Epithelial cell of esophagus (primary cell): ENCODE measurements at places on chromosomes 7 and 10.

GRCh38 chr7:42573881-42574672 lies 337.1 kb upstream of the GLI3 start:
- peak; percentile 72 for DNase-seq

GRCh38 chr7:38368191-38368605 lies 94.8 kb upstream of the TARP start:
- DNase-seq = peak; percentile 73

DNA sequence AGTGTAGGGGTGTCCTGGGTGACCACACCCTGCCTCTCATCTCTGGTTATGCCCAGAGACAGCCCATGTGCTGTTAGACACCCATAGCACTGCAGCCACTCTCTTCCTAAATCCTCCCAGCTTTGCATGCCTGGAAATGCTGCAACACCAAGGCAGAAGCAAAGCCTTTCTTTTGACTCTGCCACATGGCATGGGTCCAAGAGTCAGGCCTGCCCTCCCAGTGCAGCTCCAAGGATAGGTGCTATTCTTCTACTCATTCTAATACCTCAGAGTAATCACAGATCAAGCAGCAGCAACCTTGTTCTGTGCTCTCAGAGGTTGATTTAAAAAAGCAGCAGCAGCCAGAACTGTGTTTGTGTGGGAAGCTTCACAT lies 23.4 kb downstream of the FRMPD2 start:
- peak; percentile 55 for DNase-seq

- no peak for DNase-seq
These were observed 54.0 kb downstream of the PWWP2B start for GRCh38 chr10:132450825-132451505.

DNA sequence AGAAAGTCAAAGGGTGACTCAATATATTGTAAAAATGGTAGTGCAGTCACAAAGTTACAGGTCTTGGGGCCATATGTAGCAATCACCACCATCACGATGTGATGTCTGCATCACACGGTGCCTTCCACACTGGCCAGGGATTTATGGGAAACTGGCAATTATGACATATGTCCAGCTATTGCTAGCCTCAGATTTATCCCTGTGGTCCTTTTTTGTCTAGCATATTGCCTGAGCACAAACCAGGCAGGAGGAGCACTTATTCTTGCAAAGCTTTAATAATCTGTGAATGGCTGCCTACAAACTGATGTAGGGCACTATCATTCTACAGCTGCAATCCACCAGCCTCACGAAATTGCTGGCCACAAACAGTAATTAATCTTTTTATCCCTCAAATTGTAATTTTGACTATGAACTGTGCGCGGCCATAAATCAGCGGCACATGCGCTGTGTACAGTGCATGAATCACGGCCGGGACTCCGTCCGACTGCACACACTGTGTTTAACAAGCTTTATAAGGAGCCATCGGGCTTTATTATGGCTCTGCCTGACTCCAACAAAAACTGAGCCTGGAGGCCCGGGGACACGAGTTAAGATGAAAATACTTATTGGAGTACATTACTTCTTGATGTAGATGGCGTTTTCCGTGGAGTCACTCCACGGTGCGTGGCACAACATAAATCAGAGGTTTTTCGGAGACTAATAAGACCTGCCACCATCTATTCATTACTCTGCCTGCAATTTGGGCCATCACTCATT lies 115.2 kb downstream of the EBF3 start:
- no peak for DNase-seq

DNA sequence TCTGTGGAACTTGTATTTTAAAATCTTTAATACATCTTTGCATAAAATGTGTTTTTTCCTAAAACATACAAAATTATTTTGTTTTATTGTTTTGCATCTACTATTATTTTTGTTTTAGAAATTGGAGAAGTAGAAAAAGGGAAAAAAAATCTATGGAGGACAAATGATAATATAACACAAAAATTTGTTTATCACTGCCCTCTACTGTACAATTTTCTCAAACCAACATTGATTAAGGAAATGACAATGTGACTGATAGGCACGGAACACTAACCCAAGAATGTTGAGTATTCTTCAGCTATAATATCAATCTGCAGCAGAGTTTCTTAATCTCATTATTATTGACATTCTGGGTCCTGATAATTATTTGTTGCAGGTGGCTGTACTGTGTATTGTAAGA lies 9.5 kb upstream of the ING3 start:
- peak; percentile 19 for DNase-seq

DNA sequence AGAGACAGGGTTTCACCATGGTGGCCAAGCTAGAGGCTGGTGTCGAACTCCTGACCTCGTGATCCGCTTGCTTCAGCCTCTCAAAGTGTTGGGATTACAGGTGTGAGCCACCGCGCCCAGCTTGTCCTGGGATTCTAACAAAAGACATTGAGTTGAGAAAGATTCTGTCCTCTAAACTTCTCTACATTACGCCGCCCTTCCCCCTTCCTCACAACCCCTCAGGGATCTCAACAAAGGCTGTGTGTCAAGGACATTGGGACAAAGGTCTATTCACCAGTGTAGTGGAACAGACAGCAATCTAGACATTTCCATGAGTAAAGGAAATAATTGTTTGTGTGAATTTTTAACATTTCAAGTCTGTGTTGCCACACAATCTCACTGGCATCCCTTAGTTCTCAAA lies 68.8 kb upstream of the KIF5B start:
- DNase-seq = no peak

- no peak for DNase-seq
These were observed 157.3 kb upstream of the ADCY1 start for GRCh38 chr7:45416846-45417245.

DNA sequence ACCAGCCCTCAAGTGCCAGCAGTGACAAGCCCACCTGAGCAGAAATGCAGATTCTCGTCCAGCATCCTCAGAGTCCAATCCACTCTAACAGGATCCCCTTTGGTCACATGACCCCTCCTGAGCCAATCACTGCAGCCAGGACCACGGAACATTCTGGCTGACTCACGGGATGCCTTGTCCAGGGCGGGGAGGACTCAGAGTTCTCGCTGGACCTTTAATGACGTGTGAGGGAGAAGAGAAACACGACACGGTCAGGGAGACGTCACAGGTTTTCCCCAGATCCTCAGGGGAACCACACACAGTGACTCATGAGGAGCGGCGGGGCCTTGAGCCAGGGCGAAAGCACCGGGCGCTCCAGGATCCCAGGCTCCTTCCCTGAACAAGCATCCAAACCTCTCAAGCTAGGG lies 155.7 kb downstream of the PTPRN2 start:
- peak; percentile 93 for DNase-seq

DNA sequence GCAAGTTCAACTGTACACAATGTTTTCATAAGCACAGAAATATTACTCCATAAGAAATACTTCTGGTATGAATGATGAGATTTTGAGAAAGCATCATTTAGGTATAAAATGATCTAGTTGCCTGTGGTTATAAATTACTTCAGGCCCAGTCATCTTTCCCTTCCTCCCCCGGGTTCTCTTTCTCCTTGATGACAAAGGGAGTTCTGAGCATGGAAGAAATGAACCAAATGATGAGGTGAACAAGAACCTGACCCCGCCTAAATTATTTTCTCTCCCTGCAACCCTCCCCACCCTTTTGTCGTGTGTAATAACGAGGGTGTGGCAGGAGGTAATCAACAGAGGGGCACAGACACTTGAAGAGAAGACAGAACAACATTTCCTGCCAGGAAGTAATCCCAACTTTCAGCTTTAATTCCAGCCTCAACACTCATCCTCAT lies 319.6 kb upstream of the SP8 start:
- DNase-seq = peak; percentile 91

- DNase-seq = no peak
These were observed 117.7 kb downstream of the ARHGAP21 start for GRCh38 chr10:24606021-24606420.

- no peak for DNase-seq
These were observed 7.6 kb downstream of the IQCE start for GRCh38 chr7:2566348-2566889.

- DNase-seq = peak; percentile 51
These were observed 448 bp upstream of the SRPK2 start for GRCh38 chr7:105389088-105389650.

DNA sequence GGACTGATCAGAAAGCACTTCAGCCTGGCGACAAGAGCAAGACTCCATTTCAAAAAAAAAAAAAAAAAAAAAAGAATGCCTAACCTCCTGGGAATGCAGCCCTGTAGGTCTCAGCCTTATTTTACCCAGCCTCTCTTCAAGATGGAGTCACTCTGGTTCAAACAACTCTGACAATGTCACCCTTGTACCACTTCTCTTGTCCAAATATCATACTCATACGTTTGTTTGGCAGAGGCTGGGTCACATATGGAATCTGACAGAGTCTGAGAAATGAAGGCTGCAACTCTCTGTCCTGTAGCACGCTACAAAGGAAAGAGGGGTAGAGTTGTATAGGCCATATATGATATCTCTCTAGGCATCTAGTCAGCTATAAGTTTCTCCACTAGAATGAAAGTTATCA lies 58.6 kb upstream of the GSAP start:
- DNase-seq = no peak

- no peak for DNase-seq
These were observed 167.4 kb downstream of the ARHGAP21 start for GRCh38 chr10:24556126-24556749.

- peak; percentile 94 for DNase-seq
These were observed 7.1 kb downstream of the ERV3-1 start for GRCh38 chr7:64999165-65000004.

DNA sequence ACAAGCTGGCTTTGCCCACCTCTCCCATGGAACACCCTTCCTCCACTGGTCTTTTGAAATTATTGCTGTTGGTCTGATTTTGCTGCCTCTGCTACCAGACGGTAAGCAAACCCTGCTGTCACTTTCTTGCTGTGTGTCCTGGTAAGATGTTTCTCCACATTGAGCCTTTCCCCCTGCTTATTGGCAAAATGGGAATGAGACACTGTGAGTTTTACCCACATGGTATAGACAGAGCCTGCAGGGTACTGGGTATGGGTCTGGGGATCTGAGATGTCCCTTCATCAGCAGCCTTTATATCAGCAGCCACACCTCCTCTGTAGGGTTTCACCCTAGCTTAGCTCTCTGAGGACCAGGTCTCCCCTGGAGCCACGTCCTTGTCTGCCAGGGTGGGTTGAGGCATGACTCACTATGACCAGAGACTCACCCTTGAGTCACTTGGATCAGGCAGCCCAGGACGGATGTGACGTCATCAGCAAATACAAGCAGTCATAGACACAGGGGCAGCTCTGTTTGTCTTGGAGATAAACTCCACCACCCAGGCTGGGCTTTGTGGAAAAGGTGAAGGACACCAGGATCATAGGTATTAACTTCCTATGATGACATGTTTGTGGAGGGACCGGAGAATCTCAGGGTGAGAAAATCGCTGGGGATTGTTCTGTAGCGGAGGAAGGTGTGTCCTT lies 17.9 kb upstream of the BAIAP2L1 start:
- peak; percentile 99 for DNase-seq

- peak; percentile 31 for DNase-seq
These were observed 33.0 kb downstream of the TMEM106B start for GRCh38 chr7:12244129-12244528.

DNA sequence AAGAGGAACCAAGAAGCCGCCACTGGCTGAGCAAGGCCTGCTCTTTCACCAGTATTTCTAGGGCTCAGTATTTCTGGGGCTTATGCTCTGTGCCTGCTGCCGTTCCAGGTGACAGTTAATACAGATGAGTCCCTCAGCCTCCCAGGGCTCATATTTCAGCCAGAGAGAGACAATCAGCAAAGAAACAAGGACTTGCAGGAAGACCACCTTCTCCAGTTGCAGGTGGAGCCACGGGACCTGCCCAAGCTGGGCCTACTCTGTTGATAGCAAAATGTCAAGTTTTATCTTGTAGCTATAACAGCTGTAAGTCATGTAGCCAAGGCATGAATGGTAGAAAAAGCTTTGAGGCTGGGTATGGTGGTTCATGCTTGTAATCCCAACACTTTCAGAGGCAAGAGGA lies 42.7 kb downstream of the NPTX2 start:
- no peak for DNase-seq

- no peak for DNase-seq
These were observed 105.3 kb downstream of the CPXM2 start for GRCh38 chr10:123786306-123786705.

DNA sequence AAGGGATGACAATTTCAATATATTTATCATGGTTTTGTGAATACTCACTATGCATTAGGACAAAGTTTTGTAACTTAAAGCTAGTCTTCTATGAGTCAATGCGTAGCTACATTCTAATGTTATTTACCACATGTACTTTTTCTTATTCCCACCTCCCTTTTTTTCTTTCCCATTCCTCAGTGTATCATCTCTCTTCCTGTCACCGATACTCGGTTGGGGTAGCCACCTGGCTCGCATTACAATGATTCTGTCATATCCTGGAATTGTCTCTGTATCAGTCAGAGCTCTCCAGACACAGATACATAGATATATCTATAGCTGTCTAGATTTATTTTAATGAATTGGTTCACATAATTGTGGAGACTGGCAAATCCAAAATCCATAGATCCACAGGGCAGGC lies 9.8 kb upstream of the RALA start:
- DNase-seq = peak; percentile 79

DNA sequence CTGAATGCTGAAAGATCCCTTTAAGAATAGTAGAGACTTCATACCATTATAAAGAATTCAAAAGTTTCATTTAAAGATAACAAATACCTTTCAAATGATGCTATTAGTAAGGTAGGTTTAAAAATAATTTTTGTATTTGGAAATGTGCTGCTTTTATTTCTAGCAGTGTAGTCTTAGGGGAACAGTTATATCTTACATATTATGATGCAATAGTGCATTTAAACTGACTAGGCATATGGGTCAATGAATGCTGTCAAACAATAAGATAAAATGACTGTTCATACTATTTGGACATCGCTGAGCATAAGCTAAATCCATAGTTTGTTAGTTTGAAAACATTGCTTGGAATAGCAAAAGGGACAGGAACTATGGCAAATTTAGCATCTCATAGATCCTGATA lies 354.8 kb upstream of the SEMA3A start:
- DNase-seq = no peak

- no peak for DNase-seq
These were observed 260.5 kb upstream of the PITRM1 start for GRCh38 chr10:3433131-3433530.

GRCh38 chr7:135601182-135601581 lies 43.5 kb downstream of the NUP205 start:
- peak; percentile 58 for DNase-seq

GRCh38 chr10:72173619-72174296 lies 42.1 kb upstream of the ANAPC16 start:
- DNase-seq = peak; percentile 36

GRCh38 chr7:94406696-94407095 lies 12.0 kb downstream of the COL1A2 start:
- DNase-seq = no peak

DNA sequence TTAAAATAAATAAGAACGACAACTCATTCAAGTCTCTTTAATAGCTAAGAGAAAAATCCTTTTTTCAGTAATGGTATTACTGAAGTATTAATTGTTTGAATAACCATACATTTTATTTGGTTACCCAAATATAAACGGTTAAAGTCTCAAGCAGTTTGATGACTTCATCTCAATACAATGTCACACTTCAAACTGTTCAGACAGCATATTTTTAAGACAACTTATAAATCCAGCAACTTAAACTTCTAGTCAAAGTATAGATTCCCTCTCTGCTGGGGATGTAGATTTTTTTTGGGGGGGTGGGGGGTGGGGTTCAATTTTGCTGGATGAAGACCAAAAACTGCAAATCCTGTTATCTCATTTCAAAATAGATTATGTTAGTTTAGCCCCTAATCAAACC lies 42.0 kb downstream of the GNA12 start:
- DNase-seq = peak; percentile 41
